ENCODE measurements at places on chromosomes 3 and 15.

GRCh38 chr15:48289628-48290027 lies 41.6 kb upstream of the DUT start:
- no peak for DNase-seq

GRCh38 chr15:49875392-49875791 lies 243.6 kb downstream of the ATP8B4 start:
- no peak for DNase-seq

DNA sequence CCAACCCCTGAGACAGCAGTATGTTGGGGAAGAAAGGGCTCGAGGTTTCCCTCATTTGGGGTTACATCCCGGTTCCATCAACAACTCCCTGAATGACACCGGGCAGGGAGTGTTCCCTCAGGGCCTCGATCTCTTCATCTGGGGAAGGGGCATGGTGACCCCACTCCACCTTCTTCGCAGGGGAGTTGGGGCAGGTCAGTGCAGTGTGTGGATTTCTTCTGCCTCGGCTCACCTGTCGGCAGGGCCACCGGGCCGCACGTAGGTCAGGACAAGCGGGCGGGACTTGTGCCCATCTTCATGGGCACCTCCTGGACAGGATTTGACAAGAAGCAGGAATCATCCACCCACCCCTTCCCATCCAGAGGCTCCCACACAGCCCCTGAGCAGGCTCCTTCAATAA lies 17.4 kb downstream of the GRIP2 start:
- no peak for DNase-seq

DNA sequence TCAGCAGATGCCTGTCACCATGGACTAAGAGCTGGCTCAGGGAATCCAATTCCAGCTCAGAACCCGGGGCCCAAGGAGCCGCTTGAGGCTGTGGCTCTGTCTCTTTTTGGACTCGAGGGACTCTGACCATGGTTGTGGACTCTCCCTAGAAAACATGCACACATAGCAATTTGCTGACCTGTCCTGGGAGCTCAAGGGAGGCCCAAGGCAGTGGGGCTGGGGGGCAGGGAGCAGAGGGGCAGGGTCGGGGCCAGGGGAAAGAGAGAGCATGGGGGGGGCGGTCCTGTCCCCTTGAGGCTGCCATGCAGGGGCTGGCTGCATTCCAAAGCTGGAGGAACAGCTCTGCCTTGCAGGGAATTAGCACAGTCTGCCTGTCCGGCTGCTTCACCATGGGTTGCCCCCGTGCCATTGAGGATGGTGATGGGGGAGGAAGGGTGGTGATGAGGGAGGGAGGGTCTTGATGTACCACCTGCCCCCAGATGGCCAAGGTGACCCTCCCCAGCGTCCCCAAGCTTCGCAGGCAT lies 190.1 kb downstream of the GOLGA6L6 start:
- no peak for DNase-seq

DNA sequence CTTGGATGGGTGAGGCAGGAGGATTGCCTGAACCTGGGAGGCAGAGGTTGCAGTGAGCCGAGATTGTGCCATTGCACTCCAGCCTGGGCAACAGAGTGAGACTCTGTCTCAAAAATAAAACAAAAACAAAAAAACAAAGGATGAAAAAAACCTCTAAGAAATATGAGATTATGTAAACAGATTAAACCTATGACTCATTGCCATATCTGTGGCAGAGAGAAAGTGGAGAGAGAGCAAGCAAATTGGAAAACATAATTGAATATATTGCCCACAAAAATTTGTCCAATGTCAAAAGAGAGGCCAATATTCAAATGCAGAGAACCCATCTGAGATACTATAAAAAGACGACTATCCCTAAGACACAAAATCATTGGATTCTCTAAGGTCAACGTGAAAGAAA lies 1106.0 kb downstream of the OTOL1 start:
- DNase-seq, result no peak

DNA sequence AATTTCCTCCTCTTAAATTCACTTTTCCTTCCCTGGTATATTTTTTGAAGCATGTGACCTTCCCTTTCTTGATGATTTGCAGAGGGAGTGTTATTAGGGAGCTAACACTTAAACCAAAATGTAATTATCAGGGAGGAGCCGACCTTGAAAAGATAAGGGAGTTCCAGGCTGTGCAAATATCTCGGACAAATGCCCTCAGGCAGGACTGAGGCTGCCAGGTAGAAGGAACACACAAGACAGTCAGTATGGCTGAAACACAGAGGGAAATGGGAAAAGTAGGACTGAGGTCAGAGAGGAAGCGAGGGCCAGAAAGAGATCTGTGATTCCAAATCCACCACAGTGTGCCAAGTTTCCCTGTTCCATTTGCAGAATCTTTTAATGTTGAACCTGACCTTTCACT lies 221.0 kb downstream of the CNTN3 start:
- DNase-seq, result no peak

- DNase-seq, result no peak
Observed at GRCh38 chr3:12437221-12437605, 47.1 kb upstream of the TSEN2 start.

DNA sequence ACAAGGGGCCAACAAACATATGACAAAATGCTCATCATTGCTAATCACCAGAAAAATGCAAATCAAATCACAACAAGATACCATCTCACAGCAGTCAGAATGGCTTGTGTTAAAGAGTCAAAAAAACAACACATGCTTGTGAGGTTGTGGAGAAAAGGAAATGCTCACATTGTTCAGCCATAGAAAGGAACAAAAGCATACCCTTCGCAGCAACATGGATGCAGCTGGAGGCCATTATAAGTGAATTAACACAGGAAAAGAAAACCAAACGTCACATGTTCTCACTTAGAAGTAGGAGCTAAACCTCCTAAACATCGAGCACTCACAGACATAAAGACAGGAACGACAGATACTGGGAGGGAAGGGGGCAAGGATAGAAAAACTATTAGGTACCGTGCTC lies 678.4 kb upstream of the GRM7 start:
- no peak for DNase-seq

- DNase-seq, result no peak
Observed at GRCh38 chr3:132268956-132269355, 48.3 kb upstream of the ACP3 start.

DNA sequence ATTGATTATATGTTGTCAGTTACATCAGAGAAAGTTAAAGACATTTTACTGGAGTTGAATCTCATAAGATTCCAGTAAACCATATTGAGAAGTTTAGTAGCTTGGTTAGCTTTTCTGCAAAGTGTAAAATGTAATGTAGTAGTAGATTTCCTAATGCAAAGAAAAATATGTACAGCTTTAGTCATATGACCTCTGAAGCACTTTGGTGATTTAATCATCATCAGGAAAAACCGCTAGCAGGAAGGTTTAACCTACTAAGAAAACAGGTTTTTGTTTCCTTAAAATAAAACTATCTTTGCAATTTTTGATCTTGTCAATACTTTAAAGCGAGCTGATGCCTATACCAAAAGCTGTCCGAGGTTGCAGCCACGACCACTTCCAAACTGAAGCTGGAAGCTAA lies 364.6 kb upstream of the ZNF385D start:
- no peak for DNase-seq

- DNase-seq, result no peak
Observed at GRCh38 chr3:28081533-28081947, 159.9 kb upstream of the CMC1 start.

- peak; percentile 63 for DNase-seq
Observed at GRCh38 chr15:28123408-28124023, 24.4 kb upstream of the OCA2 start.

- DNase-seq, result no peak
Observed at GRCh38 chr3:190385731-190386688, 2.0 kb upstream of the CLDN16 start.

GRCh38 chr3:129576514-129577352 lies 29.7 kb downstream of the PLXND1 start:
- peak; percentile 56 for DNase-seq

DNA sequence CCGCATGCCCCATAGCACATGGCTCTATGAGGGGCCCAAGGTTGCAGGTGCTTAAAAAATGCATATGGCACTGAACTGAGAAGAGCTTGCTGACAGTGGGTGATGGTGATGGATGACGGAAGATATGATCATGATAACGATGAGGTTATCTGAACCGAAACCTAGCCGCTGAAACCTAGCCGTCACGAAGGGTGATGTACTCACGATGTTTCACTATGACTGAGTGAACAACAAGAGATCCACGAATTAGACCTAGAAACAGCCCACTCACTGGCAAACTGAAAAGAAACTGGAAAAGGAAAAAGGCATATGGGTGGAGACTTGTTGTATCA lies 57.6 kb upstream of the BCL6 start:
- peak; percentile 84 for DNase-seq

DNA sequence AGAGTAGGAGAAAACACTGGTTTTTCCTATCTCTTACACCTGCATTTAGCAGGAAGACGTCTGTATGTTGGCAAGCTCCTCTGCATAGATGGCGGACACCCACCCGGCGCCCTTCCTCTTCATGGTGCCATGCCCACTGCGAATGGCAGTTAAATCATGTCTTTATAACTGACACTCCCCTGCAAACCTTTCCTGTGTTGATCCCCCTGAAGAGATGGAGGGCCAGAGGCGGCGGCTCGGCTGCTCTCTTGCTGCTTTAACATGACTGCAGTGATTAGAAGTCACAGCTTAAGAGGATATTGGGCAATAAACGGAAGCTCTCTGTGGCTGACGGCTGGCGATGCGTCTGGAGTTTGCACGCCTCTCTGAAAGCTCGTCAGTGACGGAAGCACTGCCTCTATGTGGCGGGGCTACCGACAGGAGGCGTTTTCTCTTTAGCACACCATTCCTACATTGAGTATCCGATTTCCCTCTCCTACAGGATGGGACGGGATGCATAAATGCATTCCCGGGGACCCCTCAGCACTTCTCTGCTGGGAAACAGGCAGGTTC lies 25.5 kb upstream of the SNRPA1 start:
- DNase-seq, result peak; percentile 77

- DNase-seq, result no peak
Observed at GRCh38 chr3:87261925-87262324, 14.5 kb downstream of the POU1F1 start.

DNA sequence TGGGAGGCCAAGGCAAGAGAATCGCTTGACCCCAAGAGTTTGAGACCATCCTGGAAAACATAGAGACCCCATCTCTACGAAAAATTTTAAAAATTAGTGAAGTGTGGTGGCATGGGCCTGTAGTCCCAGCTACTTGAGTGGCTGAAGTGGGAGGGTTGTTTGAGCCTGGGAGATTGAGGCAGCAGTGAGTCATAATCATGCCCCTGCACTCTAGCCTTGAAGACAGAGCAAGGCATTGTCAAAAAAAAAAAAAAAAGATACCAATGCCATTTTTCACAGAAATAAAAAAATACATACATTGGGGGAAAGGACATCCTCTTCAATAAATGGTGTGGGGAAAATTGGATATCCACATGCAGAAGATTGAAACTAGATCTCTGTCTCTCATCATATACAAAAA lies 74.6 kb downstream of the CERS3 start:
- DNase-seq, result no peak

GRCh38 chr3:9184461-9184835 lies 65.0 kb downstream of the SRGAP3 start:
- no peak for DNase-seq

- no peak for DNase-seq
Observed at GRCh38 chr3:47008851-47009224, 29.4 kb downstream of the NBEAL2 start.

DNA sequence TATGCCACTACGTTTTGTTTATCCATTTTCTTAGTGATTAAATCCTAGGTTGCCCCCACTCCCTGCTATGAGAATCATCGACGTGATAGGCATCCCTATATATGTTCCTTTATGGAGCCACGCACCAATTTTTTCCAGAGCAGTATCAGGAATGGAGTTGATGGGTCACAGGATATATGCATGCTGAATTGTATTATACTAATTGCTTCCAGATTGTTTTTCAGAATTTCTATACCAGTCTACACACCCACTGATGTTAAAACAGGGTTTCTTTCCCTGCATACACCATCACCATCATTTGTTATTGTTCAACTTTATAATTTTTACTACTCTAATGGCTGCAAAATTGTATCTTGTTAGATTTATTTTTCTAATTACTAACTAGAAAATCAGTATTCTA lies 100.1 kb upstream of the MRPS22 start:
- DNase-seq, result no peak

GRCh38 chr3:31671451-31671850 lies 138.7 kb downstream of the STT3B start:
- DNase-seq, result no peak

GRCh38 chr15:57218826-57219576 lies 157.3 kb upstream of the CGNL1 start:
- no peak for DNase-seq

DNA sequence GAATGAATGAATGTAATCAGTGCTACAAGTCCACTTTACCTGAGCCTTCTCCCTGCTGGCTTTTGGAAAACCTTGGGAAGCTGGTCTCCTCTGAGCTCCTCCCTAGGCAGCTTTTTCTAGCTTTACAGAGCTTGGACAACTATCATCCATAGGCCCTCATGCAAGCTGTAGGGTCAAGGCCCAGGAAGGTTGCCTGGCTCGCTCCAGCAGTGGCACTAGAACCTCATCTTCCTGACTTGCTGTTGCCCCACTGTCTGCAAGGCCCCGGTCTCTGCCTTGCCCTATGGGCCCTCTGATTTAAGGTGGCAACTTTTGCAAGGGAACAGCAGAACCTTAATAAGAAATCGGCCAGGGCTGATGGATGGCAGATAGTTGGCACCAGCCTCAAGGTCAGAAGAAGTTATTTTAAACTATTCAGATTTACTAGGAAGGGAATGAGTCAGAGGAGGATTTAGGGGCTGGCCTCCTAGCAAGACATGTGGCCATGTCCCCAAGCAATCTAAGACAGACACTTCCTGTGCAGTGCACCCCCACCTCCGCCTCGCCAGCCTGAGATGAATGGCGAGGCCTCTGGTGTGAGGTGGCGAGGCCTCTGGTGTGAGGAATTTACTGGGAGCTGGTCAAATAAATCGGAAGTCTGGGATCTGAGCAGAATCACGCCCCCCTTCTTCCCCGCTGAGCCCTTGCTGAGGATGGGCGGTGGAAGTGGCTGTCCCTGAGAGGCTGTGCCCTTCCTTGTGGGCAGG lies 180.8 kb downstream of the MEGF11 start:
- no peak for DNase-seq

DNA sequence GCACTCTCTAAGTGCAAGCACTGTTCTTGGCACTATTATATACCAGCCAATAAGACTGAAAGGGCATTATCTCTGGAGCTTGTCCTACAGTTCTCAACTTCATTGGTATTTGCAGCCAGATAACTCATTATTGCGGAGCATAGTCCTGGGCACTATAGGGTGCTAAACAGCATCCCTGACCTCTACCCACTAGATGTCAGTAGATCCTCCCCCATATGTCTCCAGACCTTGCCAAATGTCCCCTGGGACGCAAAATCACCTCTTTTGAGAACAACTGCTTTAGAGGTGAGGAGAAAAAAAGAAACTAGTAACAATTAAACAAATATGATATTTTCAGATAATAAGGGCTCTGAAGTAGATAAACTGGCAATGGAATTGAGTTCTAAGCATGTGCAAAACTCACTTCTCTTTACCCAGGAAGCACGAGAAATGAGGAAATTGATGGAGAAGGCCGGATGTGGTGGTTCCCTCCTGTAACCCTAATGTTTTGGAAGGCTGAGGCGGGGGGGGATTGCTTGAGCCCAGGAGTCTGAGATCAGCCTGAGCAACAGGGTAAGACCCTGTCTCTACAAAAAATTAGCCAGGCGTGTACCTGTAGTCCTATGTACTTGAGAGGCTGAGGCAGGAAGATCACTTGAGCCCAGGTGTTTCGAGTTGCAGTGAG lies 61.4 kb downstream of the FRMD4B start:
- DNase-seq, result no peak
